ENCODE measurements at places on chromosomes 2 and 18. TPM values are rescaled to one million over a fixed set of nuclear protein-coding genes. Genes with fewer than 3 reads are reported as not detected.

DNA sequence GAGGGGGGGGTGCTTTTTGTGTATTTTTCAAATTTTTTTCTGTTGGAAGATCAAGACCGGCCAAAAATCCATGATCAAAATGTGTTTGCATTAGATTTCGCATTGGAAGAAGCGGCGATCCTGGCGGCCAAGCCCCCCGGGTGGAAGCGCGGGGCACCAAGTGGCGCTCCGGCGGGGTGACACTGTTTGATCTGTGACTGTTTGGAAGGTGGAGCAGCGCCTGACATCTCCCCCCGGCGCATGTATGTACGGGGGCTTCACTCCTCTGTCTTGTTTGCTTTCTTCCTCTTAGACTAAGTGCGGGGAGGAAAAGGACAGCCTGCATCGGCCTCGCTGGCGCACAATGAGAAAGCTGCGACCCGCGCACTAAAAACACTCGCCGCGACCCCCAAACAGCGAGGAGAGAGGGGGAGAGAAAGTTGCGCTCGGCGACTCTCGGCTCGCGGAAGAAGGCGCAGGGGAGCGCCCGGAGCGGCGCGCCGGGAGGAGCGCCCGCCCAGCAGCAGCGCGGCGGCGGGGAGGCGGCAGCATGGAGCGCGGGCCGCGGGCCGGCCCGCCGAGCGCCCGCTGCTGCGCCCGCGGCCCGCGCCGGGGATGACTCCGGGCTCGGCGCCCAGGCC, 515 bp downstream of the TSHZ1 start:
- DNase-seq, result peak; percentile 50

Gene IL1F10
- not detected for total RNA-seq

Gene CPLX4
- not detected for total RNA-seq

DNA sequence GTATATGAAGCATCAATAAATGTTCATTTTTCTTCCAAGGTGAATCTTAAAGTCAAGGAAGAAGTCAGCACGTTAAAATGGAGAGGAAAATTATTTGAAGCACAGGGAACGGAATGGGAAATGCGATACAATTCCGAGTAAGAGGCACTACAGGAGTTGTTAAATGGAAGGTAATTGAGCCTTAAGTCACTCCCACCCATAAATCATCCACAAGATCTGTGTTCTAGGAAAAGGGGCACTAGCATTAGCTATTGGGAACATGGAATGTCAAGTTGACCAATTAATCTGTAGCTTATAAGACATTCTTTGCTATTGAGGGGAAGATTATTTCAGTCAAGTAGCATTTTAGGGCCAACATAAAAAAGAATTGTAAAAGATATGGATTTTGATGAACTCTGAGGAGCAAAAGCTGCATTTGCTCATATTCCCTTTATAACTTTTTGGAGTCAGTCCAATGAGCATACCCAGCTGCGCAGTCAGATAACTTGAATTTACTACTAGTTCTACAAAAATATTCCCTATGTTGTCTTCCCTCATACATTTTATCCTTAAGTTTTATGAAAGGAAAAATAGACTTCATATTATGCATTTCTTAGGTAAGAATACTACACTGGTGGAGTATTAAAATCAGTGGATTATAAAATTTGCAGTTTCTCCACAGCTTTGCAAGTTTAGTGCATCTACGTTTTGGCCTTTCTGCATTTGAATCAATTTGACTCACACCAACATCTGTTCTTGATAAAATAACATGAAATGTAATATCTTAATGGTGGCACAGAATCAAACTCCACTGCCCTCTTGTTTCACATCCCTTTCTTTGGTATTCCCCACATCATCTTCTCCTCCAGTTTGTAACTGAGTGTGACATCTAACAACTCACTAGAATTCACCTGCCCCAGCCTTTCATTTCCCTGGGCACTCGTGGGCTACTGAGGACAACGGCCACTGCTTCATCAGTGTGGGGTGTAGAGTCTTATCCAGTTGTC, 95.6 kb downstream of the SP3 start:
- DNase-seq, result no peak

DNA sequence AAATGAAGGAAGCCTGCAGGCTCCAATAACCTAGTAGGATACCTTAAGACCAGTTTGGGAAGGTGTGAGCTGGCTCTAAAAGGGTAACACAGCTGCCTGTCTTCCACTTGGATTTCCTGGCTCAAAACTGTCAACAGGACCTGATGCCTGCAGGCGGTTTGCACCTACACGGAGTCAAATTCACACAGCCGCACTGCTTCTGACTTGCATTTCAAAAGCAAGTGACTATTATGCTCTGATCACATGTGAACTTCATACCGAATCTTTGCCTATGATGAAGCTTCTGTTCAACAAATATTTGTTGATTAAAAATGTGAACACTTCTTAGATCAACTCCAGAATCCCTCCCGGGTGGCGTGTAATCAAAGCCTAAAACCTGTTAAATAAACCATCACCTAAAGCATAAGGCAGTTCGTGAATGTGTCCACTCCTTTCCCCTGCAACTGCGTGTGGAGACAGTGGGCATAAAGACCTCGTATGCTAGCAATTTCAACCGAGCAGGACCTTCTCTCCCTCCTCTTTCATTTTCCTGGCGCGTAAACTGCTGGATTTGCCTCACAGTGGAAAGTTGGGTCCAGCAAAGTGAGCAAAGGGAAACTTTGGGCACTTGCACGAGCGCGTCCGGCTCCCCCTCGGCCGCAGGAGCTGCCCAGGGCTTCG, 784 bp downstream of the CRACDL start:
- DNase-seq, result no peak

Gene FNDC4
- 0.14 TPM for total RNA-seq

DNA sequence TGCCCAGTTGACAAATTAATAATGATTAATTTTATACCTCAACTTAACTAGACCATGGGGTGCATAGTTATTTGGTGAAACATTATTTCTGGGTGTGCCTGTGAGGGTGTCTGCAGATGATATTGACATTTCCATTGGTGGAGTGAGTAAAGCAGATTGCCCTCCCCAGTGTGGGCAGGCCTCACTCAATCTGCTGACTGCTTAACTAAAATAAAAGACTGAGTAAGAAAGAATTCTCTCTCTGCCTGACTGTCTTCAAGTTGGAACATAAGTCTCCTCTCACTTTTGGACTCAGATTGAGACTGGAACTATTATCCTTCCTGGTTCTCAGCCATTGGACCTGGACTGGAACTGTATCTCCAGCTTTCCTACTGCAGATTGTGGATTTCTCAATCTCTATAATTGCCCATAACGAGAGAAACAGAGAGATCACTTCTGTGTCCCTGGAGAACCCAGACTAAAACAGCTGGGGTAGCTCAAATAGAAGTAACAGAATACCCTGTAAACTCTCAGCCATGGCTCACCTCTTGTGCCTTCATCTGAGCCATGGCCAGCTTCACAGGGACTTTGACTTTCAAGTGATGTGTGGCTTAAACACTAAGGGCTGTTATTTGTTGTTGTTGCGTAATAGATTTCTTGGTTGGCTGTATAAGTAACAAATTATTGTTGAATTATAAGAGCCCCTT, 575.3 kb upstream of the RAB6C start:
- DNase-seq, result no peak

- no peak for DNase-seq
Observed at GRCh38 chr2:216327447-216327935, 44.8 kb downstream of the MARCHF4 start.

DNA sequence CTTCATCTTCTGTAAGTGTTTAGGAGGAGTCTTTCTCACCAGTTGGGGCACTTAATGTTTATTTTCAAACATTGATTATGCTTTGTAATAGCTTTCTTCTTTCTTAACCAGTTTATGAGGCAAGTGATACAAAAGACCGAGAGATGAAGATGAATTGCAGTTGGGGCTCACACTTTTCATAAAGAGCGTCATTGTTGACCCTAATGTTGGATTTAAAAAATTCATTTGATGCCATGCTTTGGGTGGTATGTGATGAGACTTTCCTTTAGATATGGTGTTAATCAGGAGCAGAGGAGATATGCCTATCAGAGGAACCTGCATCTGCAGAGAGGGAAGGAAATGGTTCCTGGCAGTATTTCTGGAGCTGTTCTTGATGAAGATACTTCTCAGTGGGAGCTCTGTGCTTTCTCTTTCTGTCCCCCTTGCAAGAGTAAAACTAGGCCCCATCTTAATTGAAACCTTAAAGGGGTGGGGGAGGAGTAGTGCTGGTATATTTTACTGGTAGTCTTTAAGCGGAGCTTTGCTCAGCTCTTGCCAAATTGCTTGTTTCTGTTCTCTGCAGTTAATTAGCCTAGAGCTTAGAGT, 2.3 kb downstream of the EML4 start:
- no peak for DNase-seq

GRCh38 chr2:61887717-61888266, 664 bp downstream of the CCT4 start:
- DNase-seq, result no peak

Gene PIEZO2
- total RNA-seq, result not detected

Gene ORMDL1
- 62.0 TPM for total RNA-seq
